ENCODE measurements at places on chromosomes 7 and 10.
A peak's percentile ranks its signal among the peaks of the same experiment; 100 is the strongest.

- peak; percentile 43 for DNase-seq
Observed at GRCh38 chr10:102229810-102230263, 3.7 kb downstream of the ELOVL3 start.

GRCh38 chr7:1100834-1101562, 13.1 kb downstream of the GPER1 start:
- no peak for DNase-seq

DNA sequence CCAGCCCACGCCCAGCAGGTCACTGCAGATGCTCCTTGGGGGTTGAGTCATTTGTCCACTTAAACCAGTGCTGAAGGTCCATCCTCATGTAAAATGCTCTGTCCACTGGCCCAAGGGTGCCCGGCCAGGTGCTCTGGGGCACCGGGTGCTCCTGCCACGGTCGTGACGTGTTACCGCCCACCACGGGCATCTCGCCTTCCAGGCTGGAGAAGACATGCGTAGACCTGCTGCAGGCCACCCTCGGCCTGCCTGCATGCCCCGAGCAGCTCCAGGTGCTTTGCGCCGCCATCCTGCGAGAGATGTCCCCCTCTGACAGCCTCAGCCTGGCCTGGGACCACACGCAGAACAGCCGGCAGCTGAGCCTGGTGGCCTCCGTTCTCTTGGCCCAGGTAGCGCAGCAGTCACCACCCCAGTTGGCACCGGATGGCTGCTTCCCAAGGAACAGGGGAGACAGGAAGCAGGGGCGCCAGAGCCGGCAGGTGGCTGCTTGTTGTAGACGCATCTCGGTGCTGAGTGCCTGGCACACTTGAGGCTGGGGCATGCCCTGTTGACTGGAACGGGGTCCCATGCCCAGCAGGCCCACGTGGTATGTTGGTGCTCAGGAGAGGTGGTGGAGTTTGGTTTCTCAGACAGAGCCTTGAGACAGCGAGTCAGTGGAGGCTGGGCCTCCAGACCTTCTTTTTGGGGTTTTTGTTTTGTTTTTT, 6.1 kb downstream of the AP5Z1 start:
- DNase-seq, result no peak

DNA sequence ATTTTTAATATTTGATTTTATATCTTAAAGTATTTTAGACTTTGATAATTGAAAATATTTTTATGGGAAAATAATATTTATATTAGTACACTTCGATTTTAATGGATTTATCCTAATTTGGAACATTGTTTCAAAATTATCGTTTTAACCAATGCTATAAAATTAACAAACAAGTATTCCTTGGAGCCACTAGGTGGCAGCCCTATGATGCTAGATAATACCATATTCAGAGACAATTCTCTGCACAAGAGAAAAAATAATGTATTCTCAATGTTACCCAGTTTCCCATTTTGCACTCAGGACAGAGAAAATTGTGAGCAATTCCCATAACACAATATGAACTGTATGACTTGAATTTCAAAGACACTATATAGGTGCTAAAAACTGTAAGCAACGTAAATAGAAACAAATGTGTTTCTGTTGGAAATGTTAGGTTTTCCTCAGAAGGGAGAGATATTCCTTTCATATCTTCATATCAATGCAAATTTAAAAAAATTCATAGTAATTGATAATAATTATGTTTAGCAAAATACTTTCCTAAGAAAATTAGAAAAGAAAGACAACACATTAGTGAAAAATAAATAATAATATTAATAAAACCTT, 237.8 kb downstream of the SEMA3E start:
- peak; percentile 31 for DNase-seq

DNA sequence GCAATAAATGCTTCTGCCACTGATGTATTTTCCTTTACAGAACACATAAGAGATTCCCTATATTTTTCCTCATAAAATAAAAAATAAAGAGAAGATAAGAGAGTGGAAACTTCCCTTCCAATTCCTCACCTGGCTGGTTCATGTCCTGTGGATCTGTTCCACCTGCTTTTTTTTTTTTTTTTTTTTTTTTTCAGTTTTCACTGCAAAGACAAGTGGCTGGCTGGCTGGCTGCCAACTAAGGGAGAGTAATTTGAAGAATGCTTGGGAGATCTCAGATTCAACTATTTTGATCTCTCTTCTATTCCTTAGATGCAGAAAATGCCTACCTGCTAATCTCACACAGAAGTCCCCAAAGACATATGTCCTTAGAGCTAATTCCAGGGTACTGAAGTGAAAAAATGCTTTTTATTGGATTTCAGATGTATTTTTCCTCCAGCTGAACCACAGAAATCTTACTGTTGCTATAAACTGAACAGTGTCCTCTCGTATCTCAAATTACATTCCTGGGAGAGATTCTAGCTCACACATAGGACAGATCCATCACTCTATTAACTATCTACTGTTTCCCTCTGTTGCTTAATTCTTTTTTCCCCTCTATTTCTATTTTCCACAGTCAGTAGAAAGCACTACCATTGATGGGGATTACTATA, 120.8 kb downstream of the NRCAM start:
- DNase-seq, result peak; percentile 67

- DNase-seq, result peak; percentile 56
Observed at GRCh38 chr7:27994639-27995038, 186.0 kb downstream of the JAZF1 start.

GRCh38 chr7:16347827-16348192, 73.5 kb downstream of the CRPPA start:
- DNase-seq, result no peak

DNA sequence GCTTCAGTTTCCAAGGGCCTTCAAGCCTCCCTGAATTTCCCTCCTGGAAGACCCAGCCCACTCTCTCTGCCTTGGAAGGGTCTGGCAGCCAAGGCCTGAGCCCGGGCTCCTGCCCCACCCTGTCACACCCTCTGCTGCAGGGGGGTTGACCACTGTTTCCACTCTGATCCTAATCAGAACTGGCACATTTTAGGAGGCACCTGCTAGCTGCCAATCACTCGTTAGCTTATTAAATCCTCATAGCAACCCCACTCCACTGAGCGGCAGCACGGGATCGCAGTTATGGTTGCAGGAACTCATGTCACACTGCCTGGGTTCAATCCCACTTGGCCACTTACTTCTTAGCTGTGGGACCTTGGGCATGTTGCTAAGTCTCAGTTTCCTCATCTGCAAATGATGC, 12.9 kb downstream of the HSPB1 start:
- DNase-seq, result no peak

GRCh38 chr7:42886893-42887505, 24.9 kb downstream of the C7orf25 start:
- no peak for DNase-seq

- no peak for DNase-seq
Observed at GRCh38 chr7:94146408-94146807, 142.3 kb upstream of the BET1 start.

DNA sequence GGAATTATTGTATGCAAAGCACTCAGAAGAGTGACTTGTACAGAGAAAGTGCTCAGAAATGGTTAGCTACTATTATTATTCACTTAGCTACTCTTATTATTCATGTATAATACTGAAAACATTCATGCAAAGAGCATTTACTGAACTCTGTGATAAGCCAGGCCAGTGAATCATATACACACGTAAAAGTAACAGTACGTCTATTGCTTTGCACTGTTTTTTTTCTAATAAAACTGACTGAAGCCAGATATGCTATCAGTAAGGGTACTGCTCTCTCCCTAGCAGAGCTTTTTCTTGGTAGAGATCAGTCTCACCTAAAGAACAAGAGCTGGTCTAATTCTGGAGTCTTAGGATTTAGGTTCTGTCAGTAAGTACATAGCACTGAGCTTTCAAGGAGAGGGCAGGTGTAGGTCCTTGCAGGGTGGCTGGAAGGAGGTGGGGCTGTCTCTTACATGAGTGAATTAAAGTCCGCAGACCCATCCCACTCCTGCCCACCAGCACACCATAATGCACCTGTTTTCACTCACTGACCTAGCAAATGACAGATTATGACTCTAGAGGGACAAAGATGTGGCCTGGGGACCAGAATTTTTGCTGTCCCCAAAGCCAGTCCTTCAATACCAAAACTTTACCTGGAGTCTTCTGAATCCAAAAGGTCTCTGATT, 145.9 kb downstream of the ARID5B start:
- DNase-seq, result no peak

DNA sequence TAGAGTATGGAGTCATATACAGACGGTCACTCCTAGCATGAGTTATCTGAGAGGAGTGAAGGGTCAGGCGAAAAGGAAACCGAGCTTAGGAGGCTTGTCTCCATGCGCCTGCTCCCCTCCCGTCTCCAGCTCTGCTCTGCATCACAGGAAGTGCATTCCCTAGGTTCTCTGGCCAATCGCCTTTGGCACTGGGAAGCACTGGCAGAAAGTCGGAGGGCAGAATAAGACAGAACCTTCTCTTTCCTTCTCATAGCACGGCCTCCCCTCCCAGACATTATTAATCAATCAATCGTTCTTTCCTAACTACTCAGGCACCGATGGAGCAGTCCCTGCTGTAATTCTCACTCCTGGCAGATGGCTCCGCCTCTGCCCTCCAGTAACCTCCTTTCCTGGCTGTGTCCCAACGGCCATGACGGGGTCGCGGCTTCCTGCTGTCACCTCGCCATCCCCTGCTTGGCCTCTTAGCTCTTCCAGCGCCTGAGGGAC, 177.1 kb downstream of the FRMD4A start:
- DNase-seq, result no peak

DNA sequence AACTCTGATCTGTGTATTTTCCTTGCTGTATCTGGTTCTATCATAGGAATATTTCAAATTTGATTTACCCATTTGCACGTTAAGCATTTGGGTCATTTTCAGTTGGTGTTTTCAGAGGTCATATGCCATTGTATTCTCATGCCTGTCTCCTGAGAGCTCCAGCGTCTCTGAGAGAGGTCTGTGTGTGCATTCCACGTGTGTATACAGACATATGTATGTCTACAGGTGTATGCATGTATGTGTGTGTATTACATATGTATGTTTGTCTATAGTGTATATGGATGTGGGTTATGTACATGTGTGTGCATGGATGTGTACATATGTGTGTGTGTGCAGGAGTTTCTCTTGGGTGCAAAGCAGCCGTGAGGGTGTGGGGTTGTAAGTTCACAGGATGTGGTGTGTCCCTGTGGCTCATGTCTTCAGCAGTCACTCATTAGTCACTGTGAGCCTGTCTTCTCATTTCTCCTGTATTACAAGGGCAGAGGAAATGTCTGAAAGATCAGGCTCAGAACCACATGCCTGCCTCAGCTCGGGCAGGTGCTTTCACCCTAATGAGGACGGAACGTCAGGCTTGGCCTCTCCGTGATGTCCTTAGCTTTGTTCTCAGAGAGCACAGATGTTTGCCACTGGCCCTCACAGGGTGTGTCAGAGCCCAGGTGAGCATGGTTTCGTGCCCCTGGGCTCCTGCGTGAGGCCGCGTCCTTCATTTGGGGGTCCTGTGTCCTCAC, 101.6 kb downstream of the NKX6-2 start:
- DNase-seq, result no peak

- DNase-seq, result no peak
Observed at GRCh38 chr7:1704811-1705738, 35.0 kb downstream of the ELFN1 start.

DNA sequence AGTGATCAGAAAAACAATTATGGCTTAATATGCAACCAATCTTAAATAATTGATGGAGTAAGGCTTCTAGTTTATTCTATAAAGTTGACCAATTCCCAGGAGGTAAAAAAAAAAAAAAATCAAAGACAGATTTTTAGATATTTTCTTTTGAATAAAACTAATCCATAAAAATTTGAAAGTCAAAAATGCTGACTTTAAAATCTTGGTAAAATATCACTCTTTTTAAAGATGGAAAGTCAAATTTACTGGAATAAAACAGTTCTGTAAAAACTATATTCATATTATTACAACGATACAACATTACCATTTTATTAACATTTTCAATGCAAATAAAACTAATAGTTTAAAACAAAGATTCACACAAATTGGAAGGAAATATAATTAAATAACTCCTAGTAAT, 5.4 kb downstream of the RELN start:
- no peak for DNase-seq

GRCh38 chr7:54778696-54779540, 19.9 kb upstream of the SEC61G start:
- DNase-seq, result no peak

DNA sequence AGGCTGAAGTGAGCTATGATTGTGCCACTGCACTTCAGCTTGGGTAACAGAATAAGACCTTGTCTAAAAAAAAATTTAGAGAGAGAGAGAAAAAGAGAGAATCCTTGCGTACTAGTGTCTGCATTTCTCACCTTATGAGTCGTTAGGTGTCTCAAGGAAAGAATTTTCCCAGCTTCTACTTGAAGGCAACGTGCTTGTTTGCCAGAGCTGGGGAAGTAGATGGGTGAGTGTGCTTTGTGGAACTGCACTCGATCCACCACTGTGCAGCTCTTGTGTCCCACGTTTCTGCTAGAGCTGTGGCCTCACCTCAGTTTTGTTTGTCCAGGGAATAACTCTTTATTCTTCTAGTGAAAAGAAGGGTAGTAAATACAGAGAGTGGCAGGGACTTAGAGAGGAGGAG, 38.9 kb downstream of the HDAC9 start:
- DNase-seq, result no peak

GRCh38 chr7:48269066-48269465, 97.8 kb downstream of the ABCA13 start:
- no peak for DNase-seq

- no peak for DNase-seq
Observed at GRCh38 chr10:132624847-132625471, 87.4 kb downstream of the INPP5A start.

GRCh38 chr10:46530249-46531186, 25.9 kb downstream of the GPRIN2 start:
- no peak for DNase-seq

- DNase-seq, result no peak
Observed at GRCh38 chr10:97784200-97784810, 12.5 kb upstream of the SFRP5 start.

GRCh38 chr10:118216020-118216419, 126.1 kb downstream of the FAM204A start:
- no peak for DNase-seq

GRCh38 chr7:139588632-139589031, 65.1 kb downstream of the CLEC2L start:
- no peak for DNase-seq

- no peak for DNase-seq
Observed at GRCh38 chr7:107932805-107933204, 41.8 kb downstream of the DLD start.

GRCh38 chr10:95350830-95351228, 60.0 kb upstream of the PDLIM1 start:
- no peak for DNase-seq

- DNase-seq, result no peak
Observed at GRCh38 chr10:4086131-4086898, 301.3 kb upstream of the KLF6 start.

DNA sequence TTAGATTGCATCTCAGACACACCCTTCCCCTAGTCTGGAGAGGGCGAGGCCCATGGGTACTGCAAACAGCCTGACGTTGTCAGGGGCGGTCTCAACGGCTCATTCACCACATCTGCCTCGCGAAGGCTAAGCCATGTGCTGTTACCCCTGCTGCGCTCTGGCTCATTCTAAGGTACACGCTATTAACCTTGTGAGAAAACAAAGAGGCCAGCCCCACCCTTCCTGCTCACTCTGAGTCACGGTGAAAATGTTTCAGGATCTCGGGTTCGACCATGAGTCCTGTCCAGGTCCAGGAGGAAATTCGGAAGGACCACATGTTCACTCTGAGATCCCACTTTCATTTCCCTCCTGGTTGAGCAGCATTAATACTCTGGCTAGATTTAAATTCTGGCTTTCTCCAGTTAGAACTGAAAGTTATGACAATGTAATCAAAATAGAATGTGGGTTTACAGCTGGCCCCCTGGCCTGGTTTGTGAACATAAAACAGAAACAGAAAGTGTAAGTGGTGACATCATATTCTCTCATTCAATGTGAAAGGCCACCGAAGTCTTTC, 55.2 kb downstream of the EGFR start:
- no peak for DNase-seq
